ENCODE measurements at places on chromosomes 16 and 17. TPM values are rescaled to one million over a fixed set of nuclear protein-coding genes. Genes with fewer than 3 reads are reported as not detected.

Gene NACA2
- total RNA-seq, result not detected

Gene RHBDL3
- total RNA-seq, result not detected

Gene GDPD3
- 8.7 TPM for total RNA-seq

Gene NOG
- total RNA-seq, result not detected

Gene EPX
- total RNA-seq, result not detected

Gene TBC1D3B
- 8.1 TPM for total RNA-seq

DNA sequence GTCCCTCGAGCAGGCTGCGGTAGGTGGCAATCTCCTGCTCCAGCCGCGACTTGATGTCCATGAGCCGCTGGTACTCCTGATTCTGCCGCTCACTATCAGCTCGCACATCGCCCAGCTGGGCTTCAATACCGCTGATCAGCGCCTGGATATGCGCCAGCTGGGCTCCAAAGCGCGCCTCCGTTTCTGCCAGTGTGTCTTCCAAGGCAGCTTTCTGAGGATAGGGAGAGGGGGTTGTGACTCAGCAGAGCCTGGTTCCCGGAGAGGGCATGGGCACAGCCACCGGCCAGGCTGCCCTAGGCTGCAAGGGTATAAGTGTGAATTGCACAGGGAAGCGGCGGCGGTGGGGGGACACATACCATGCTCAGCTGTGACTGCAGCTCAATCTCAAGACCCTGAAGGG is 4.3 kb downstream of the KRT19 start:
- no peak for DNase-seq

- no peak for DNase-seq
Observed at GRCh38 chr16:70728150-70728549, 42.3 kb upstream of the MTSS2 start.

- no peak for DNase-seq
Observed at GRCh38 chr17:1264196-1264595, 6.0 kb upstream of the BHLHA9 start.

DNA sequence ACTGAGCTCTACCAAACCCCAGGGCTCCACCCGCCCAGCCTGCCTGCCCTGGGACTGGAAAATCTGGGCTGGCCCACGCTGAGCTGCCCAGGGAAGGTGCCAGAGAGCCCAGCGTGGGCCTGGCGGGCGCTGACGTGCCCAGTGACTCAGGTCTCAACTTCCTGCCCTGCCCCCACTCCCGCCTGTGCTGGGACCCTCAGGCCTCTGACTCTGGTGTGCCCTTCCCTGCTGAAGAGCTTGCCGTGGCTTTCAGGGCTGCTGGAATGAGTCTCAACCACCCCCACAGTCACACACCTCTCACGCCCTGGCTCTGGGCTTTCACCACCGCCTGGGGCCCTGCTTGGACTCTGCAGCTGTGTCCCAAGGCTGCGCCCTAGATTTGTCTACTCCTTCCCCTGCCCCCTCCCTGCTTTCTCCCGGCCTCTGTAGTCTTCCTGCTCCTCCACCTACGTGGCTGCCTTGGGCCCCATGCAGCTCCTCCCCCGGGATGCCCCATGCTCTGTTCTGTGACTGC is 10.4 kb downstream of the LLGL1 start:
- DNase-seq, result peak; percentile 73

DNA sequence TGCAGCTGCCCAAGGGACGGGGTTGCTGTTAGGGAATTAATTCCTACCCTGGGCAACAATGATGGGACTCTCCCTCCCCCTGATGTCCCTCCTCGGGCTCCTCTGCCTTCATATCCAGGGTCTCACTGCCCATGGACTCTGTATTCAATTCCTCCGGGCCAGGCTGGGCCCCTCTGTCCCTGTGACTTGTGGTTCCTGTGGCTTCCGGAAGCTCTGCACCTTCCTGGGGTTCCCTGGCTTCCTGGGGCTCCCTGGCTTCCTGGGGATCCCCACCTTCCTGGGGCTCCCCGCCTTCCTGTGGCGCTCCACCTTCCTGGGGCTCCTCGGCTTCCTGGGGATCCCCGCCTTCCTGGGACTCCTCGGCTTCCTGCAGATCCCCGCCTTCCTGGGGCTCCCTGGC is 35.2 kb downstream of the SRL start:
- DNase-seq, result no peak

GRCh38 chr17:30170415-30170987 is 53.9 kb downstream of the NSRP1 start:
- no peak for DNase-seq

DNA sequence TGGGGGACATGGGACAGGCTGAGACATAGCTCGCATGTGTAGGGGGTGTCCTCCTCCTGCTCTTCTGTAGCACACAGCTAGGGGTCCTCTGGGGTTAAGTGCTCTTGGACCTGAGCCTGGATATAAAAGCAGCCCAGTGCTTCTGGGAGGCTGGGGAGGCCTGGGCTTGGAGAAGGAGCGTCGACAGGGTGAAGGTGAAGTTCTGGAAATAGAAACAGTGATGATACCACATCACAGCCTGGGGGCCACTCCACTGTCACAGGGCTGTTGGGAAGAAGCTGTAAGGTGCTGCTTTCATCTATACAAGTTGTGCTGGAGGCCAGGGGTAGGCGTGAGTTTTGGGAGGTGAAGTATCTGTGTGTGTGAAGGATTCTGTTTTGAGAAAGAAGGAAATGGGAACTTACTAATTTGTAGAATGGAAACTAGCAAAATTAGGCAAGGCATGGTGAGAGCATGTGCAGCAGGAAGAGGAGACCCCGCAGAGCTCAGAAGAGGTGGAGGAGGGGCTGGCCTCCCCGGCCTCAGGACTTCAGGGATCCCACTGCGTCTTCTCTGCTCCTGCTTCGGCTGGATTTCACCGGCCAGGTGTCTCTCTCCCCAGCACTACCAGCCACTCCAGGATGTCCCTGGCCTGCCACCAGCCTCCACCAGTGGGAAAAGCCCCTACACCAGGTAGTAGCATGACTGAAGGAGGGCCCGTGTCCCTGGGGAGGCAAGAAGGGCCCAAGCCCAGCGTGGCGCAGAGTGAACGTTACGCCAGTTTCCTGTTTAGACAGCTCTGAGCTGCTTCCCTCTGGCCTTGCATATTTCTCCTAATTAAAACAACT is 19.4 kb downstream of the PLCG2 start:
- DNase-seq, result no peak

GRCh38 chr16:12119562-12119961 is 143.0 kb downstream of the SNX29 start:
- no peak for DNase-seq

DNA sequence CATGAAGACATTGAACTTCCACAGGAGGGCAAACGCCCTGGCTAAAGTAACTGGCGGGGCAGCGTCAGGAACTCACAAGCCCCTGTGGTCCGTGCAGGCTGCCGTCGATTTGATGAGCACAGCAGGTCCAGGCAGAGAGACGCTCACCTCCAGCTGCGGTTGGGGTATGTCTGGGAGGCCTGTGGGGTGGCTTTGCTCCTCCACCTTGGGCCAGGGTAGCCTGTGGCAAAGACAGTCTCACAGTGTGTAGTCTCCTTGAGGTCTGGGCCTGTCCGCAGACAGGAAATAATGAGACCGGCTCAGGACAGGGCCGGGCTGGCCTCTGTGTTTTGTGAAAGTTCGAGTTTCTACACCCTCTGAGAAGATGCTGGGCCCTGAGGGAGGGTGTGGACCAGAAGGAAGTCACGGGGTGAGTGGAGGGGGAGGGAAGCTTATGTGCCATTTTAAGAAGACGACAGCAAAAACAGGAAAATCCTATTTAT is 103.3 kb downstream of the METRNL start:
- peak; percentile 77 for DNase-seq

- DNase-seq, result peak; percentile 49
Observed at GRCh38 chr16:27851586-27851985, 211.9 kb downstream of the GSG1L start.

DNA sequence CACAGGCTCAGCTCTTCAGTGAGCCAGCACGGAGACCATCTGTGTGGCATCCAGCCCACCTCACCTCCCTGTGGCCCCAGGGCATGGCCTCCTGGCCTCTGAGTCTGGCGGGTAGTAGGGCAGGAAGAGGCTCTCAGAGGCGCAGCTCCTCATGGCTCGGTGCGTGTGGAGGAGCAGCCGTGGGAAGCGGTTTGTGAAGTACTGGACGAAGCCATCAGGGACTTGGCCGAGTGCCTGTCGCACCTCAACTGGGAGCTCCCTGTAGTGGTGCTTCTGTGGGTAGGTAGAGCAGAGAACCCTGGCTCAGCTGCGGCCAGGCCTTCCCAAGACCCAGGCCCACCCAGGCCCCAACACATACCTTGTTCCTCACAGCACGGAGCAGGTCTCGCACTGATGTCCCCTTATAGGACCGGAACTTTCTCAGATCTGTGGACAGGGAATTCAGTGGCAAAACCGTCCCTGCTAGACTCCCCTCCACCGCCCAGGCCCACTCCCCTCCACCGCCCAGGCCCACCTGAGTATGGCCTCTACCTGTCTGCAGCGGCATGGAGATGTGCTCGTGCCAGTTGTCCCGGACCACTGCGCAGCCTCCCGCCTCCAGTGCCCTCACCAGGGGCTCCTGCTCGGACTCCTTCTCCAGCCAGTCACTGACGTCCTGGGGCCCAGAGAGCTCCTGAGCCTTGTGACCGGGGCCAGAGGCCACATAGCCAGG is 12.2 kb downstream of the PLK1 start:
- no peak for DNase-seq

GRCh38 chr16:67767953-67768352 is 38.4 kb downstream of the RANBP10 start:
- DNase-seq, result no peak

GRCh38 chr16:54336631-54337204 is 50.1 kb upstream of the IRX3 start:
- DNase-seq, result no peak

- DNase-seq, result no peak
Observed at GRCh38 chr16:77788181-77789084, at the start of gene VAT1L. Gene VAT1L (plus strand): TSS chr16:77788564. CDS start chr16:77788683, 119 bp downstream.

DNA sequence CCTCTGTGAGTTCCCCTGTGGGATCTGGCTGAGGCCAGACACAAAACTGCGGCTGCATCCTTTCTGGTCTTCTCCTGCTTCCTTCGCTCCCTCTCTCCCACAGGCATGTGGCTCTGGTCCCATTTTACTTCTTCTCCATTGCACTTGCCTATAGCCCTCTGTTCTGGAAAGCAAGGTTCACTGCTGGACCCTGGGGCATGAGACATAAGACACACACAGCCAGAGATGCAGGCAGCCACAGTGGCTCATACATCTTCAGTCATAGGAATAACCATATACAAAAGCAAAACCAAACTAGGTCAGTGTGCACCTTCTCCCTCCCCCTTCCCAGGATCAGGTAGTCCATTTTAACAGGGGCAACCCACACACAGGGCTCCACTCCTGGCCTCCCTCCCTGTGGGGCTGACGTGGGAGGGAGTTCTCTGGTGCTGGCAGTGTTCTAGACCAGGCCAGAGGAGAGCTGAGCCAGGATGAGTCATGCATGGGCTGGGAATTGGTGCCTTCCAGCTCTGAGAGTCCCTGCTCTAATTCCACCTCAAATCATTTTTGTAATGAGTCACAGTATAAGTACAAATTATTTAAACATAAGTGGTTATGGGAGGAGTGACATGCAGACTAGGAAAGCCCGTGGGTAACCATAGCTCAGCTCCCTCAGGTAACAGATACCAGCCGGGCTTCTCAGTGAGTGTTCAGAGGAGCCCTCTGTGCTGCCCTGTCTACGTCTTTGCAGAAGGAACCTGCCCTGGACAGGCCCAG is 58.0 kb downstream of the ASIC2 start:
- peak; percentile 75 for DNase-seq

DNA sequence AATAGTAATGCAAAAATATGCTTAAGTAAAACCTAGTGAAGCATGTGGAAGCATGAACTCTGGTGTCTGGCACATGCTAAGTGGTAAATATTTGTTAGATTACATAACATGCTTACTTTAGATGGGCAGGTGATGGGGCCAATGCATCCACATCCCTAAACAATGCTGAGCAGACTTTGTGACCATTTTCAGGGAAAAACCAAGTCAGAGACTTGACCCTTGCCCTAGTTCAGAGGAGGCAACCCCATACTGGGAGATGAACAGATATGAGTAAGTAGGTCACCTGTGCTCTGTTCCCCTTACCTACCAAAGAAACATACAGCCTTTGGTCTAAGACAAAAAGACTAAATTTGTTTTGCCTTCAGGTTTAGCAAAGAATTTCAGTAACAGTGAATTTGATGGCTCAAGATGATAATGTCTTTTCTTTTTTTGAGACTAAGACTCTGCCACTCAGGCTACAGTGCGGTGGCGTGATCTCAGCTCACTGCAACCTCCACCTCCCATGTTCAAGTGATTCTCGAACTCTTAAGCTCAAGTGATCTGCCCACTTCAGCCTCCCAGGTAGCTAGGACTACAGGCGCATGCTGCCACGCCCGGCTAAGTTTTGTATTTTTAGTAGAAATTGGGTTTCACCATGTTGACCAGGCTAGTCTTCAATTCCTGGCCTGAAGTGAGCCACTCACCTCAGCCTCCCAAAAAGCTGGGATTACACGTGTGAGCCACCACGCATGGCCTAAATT is 91.4 kb downstream of the HIC1 start:
- DNase-seq, result no peak

- DNase-seq, result no peak
Observed at GRCh38 chr16:10945065-10945787, 862 bp downstream of the CLEC16A start.

DNA sequence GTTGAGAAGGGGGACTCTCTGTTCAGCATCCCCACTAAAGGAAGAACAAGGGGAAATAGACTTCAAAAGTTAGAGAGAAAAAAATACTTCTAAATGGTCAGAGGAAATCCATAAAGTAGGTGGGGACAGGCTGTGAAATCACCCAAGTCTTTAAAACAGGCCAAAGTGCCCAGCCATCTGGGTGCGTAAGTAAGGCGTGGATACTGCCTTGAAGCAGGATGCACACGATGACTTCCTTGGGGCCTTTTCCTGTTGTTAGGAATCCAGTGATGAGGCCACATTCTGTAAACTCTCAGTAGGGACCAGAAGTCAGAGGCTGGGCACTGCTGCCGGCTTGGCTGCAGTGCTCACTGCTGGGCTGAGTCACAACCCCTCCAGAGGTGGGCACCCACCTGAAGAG is 9.2 kb downstream of the AXIN2 start:
- no peak for DNase-seq

DNA sequence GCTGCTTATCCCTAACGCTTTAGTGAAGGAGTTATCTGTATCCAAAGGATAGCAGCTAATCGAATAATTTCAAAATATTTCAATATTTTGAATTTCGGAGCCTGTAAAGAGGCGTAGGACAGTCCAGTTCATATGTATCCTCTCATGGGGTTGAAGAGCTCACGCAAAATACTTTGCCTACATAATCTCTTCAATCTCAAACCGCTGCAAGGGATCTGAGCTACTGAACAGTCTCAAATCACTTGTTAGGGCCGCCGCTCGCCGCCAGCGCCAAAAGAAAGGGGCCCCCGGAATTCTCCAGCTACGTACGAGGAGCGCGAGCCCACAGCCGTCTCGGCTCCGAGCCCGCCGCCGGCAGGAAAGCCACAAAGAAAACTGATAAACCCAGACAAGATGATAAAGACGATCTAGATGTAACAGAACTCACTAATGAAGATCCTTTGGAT is 601 bp upstream of the RFWD3 start:
- DNase-seq, result no peak
